Anterior cingulate cortex (tissue), 58 donors: ENCODE measurements at places on chromosomes 5 and 9.

- DNase-seq, result no peak
Observed at GRCh38 chr5:67021031-67021430, 175.6 kb downstream of the CD180 start.

- DNase-seq, result no peak
Observed at GRCh38 chr9:36551129-36551528, 21.6 kb upstream of the MELK start.

DNA sequence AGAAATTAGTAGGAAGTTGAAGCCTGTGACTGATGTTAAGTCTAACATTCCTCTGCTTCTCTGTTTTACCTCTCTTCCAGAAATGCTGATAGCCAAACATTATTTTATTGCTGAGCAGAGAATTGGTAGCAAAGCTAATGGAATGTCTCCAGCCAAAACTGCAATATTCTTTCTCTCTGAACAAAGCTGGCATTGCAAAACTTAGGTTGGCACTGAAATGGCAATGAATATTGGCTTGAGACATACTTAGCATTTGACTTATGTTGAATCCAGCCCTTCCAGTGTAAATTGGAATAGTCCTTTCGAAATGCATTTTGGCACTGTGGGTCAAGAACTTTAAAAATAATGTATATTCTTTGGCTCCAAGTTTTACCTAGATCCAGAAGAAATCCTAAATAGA is 21.1 kb downstream of the FAF2 start:
- DNase-seq, result no peak

GRCh38 chr5:14110196-14110595 is 32.9 kb upstream of the TRIO start:
- no peak for DNase-seq

DNA sequence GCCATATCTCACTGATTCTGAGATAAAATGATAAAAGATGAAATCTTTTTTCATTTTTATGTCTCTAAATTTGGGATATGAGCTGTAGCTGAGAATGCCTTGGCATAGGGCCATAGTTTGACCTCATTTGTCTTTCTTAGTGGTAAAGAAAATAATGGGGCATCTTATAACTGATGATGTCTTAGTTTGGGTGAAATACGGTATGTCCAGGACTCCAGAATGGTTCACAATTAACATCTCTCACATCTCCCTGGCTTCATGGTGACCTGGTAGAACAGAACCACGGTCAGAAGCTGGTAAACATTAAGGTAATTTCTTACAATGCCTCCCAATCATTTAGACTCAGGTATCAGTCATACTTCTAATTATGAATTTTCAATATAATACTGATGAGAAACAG is 250.8 kb downstream of the MAT2B start:
- no peak for DNase-seq

DNA sequence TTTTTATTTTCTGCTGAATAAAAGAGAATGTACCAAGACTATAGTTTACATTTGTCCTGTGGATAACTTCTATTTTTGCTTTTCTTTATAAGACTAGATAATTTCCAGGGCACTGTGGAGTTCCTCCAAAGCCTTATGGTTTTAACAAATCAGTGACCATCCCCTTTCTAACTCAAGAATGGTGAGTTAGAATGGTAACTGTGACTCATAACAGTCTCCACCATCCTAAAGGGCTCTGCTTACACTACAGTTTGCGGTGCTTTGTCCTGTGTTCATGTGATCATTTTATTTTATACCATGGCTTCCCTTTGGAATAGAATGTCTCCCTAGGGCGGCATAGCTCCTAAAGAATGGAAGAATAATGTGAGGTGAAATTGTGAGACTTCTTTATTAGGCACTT is 30.2 kb downstream of the WDR36 start:
- no peak for DNase-seq

GRCh38 chr5:38765399-38765861 is 80.4 kb upstream of the OSMR start:
- DNase-seq, result no peak

DNA sequence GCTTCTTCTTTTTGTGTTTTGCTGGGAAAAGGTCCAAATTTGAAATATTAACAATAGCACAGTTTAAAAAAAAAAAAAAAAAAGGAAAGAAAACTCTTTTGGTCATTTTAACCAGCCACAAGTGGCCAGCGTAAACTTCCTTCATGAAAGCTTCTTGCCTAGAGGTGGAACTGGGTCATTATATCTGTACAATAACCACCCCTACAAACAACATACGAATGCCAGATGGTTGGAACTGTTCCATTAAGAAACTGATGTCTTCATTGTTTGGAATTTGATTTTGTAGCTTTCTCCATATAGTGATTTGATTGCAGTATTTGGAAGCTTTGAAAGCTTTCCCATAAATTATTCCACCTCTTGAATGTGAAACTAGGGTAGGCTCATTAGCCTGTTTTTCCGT is 18.3 kb upstream of the LPAR1 start:
- no peak for DNase-seq

- DNase-seq, result no peak
Observed at GRCh38 chr5:73918791-73919221, 292.8 kb downstream of the ARHGEF28 start.

GRCh38 chr5:111997711-111998110 is 240.7 kb upstream of the NREP start:
- DNase-seq, result no peak
